Femur (tissue), 1 donor: ENCODE measurements at places on chromosomes 11 and 22.

GRCh38 chr11:107857550-107858216 is 904 bp downstream of the SLC35F2 start:
- DNase-seq = no peak

DNA sequence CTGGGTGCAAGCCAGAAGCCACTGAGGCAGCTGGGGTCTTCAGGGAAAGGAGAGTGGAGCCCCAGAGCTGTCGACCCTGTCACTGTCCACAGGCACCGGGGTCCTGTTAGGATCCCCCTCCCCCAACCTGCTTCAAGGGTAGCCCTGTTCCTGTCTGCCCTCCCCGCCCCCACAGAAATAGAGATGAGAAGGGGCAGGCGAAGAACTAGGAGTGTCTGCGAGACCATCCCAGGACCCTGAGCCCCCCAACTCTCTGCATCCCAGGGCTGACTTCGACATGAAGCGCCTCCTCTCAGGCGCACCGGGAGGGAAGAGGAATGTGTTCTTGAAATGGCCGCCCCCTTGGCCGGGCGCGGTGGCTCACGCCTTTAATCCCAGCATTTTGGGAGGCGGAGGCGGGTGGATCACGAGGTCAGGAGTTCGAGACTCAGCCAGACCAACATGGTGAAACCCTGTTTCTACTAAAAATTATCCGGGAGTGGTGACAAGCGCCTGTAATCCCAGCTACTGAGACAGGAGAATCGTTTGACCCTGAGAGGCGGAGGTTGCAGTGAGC is 607 bp upstream of the ZNF70 start:
- DNase-seq = no peak

DNA sequence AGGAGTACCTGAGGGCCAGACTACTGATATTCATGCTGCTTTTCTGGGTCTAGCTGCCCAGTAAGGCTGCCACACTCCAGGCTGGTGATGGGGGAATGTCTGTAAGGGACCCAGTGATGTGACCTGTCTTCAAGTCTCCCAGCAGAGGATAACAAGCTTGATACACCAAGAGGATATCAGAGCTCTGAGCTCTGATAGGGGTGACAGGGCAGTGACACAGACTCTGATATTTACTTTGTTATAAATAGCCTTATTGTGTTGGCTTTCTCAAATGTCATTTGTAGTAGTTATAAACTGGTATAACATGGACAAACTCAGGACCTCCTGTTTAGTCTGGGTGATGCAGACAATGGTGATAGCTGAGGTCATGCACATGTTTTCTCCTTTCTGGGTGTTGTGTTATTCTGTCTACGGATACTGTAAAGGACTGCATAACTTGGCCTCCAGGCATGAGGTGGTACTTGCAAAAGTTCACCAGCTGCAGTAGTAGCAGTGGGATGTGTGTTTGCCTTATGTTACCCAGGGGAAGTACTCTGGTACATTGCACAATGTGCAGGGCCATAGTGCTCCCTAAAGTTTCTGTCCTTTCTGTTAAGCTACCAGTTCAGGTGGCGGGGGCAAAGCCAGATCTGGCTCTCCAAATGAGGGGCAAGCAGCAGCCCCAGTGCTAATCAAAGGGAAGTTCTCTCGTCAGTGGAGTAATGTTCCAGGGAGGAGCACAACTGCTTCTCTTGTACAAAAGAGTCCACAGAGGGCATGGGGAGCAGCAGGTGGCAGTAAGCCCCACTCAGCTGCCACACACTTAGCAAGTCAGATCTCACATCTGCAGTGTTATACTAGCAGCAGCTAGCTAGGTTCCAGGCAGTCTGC is 812.2 kb downstream of the JRKL start:
- DNase-seq = peak; percentile 24

GRCh38 chr11:70048279-70049024 is 29.7 kb upstream of the ANO1 start:
- no peak for DNase-seq

DNA sequence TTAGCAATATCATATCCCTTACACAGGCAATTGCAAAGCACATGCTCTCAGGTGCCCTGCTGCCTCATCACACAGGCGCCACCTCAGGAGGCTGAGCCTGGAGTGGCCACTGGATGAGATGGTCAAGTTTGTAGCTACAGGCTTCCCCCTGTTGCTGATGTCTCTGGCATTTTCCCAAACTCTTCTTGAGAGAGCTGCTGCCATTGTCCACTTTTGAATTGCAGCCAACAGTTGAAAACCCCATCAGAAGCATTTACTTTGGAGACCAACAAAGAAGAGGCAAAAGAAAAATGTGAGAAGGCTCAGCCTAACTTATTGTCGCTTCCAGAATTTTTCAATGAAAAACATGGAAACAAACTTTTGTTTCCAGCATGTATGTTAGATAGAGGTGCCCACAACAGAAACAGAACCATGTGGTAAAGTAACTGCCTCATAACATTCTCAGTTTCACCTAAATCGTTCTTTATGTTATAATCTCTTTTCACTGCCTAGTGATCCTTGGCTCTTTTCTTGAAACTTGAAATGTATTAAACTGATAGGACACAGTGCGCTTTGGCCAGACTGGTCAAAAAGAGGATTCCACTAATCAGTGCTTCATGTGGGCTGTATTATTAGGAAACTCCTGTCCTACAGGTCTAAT is 47.6 kb upstream of the OR8B8 start:
- no peak for DNase-seq

- no peak for DNase-seq
Measured at GRCh38 chr11:8039530-8040260, 41.3 kb upstream of the TUB start.

GRCh38 chr11:19253817-19254216 is 13.1 kb upstream of the E2F8 start:
- DNase-seq = no peak

DNA sequence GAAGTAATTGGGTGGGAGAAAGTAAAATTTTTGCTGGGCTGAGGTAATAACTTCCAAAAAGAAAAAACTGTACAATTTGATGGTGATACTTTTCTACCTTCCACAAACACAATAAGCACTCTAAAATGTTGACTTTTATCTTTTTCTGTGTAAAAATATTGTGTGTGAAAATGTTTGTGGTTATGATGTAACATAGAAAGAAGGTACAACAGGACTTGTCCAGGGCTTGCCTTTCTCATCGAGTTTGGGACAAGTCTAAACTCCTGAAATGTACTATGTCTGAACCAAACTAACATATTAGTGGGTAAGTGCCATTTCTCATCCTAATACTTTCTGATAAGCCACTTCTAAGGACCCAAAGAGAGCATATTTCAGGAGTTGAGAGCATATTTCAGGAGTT is 174.2 kb upstream of the PDGFD start:
- no peak for DNase-seq

GRCh38 chr22:23570681-23571080 is 9.4 kb downstream of the IGLL1 start:
- no peak for DNase-seq

- no peak for DNase-seq
Measured at GRCh38 chr11:88064097-88064705, 111.0 kb downstream of the RAB38 start.

DNA sequence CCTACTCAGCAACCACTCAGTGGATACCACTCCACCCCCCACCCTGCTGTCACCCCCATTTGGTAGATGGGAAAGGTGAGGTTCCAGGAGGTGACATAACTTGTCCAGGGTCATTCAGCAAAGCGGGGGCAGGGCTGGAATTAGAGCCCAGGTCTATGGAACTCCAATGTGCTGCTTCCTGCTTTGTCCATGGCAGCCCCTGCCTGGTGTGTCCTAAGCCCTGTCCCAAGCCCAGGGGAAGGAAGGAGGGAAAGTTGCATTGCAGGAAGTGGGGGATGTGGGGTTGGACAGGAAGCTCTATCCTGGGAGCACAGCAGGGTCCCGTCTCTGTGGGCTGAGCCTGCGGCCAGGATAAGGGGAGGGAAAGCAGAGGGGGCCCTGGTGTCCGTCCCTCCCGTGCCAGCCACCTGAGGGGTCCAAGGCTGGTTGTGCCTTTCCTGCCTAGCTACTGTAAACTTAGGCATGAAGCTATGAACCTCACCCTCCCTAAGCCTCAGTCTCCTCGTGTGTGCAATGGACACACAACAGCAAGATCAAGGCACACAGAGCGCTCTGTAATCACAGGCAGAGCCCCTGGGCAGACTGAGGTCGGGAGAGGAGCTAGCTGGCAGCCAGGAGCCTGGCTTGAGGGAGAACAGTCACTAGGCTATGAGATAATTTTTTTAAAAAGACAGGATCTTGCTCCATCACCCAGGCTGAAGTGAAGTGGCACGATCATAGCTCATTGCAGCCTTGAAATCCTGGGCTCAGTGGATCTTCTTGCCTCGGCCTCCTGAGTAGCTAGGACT is 12.9 kb downstream of the GAL3ST1 start:
- no peak for DNase-seq

DNA sequence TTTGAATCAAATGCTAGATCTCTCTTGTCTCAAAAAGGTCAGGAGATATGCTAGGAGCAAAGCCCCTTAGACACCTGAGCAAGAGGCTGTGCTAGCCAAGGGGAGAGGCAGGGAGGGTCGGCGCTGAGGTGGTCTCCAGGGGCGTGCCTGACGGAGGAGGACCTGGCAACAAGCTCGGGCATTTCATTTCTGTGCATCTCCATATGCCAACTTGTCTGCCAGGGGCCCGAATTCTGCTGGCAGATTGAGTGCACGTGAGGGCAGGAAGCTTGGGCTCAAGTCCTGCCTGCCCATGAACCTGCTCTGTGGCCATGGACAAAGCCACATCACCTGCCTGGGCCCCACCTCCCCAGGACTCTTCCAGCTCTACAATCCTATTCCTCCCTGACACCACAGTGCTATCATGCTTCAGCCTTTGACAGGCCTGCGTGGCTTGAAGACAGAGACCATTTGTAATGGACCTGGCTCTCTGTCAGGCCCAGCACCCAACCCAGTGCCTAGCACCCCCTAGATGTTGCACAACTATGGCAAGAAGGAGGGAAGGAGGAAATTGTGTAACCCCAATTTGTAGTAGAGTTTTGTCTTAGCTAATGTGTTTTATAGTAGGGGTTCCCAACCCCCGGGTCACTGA is 16.3 kb upstream of the VSIG10L2 start:
- DNase-seq = no peak

DNA sequence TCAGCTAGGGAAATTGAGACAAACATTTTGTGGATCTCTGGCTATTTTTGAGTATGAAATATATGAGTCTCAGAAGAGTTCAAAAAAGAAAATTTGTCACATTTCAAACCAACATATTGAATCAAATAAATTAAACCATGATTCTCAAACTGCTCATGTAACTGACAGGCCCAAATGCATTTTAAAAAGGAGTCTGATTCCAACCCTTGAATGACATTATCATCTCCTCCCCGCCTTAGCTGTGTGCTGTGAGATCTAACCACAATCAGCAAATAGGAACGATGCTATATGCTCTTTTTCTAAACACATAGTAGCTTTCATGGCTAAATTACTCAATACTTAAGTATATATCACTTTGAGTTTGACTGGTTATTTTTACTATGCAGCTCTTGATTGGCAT is 57.1 kb downstream of the EFCAB6 start:
- no peak for DNase-seq

- no peak for DNase-seq
Measured at GRCh38 chr22:25572708-25573171, 8.3 kb downstream of the GRK3 start.

- no peak for DNase-seq
Measured at GRCh38 chr22:20198557-20199319, 47.9 kb upstream of the CCDC188 start.

- no peak for DNase-seq
Measured at GRCh38 chr22:41561788-41562187, 978 bp downstream of the CSDC2 start.

GRCh38 chr22:34804604-34805003 is 261.4 kb upstream of the ISX start:
- DNase-seq = no peak

DNA sequence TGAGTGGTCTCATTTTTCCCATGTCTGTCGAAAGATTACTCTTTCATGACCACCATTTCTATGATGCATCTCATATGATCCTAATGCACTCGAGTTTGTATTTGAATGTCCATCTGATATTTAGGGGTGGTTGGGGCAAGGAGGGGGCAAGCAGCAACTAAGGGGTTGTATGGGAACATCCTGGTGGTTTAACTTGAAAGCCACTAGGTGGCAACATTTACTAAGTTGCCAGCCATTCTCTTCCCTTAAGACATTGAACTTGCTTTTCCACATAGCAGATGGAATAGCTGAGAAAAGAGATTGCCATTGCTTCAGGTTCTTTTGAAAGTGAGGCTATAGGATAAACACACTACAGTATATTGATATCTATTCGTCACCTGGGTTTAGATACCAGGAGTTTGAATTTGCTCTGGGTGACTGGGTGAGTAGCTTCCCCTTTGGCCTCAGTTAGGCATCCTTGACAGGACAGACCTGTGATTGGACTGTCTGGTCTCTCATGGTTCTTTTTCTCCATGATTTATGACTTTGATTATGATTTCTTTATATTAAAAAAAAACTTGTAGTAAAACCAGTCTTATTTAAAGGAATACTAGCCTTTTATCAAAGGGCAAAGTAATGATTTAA is 32.4 kb downstream of the NF2 start:
- no peak for DNase-seq

DNA sequence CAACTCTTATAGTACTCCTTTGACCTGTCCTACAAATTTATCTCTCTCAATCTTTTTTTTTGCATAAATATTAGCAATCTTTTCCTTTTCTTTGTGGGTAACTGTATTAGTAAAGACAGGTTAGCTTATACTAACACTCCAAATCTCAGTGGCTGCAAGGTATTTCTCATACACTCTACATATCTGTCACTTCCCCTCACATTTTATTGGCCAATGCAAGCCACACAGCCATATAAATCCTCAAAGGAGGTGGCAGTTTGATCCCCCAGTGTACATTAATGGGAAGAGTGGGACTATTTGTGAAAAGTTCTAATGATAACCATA is 42.6 kb upstream of the EED start:
- DNase-seq = no peak

DNA sequence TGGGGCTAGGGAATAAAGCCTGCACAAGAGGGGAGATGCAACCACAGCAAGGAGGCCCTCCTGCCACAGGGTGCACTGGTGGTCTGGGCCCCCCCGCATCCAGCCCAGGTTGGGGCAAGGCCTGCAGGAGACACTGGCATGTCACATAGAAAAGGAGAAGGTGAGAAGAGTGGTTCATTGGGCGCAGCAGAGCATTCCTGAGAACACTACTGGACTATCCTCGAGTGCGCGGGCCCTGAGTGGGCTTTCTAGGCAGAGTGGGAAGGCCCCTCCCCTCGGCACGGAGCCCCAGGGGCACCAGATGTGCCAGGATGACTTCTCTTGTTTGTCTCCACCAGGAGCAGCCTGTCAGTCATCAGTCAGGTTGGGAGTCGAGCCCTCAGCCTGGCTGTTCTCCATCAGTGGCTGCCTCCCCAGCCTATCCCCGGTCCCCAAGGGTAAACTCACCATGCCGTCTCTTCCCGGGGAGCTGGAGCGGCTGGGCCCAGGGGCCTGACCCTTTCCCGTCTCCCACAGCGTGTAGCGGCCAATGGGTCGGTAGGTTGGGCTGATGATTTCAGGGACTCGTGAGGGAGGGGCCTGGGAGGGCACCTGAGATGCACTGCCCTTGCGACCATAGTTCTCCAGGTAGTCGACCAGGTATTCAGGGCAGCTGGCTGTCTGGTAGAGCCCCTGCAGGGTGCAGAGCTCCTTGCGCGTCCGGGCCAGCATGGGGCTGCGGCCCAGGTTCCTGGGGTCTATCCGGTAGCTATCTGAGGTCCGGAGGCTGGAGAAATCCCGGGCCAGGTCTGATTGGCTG is 9.0 kb downstream of the USP2 start:
- DNase-seq = no peak
